ENCODE measurements at places on chromosomes 2 and 18.

DNA sequence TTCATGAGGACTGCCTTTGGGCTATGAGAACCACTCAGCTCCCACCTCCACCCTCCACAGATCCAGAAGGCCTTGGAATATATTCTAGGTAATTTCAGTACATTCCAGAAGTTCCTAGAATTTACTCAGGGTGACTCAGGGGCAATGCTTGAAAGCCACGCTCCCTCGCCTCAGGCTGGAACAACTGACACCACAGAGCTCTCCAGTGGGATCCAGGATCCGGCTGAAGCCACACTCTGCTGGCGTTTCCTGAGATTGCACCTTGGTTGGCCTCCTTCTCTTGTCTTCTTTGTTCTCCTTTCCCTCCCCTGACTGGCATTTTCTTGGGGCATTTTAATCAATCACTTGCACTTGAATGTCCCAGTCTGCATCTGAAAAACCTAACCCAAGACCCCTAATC lies 92.6 kb upstream of the KCNE4 start:
- no peak for DNase-seq

- DNase-seq, result no peak
These were observed 86.4 kb downstream of the NCOA1 start for GRCh38 chr2:24577481-24577880.

DNA sequence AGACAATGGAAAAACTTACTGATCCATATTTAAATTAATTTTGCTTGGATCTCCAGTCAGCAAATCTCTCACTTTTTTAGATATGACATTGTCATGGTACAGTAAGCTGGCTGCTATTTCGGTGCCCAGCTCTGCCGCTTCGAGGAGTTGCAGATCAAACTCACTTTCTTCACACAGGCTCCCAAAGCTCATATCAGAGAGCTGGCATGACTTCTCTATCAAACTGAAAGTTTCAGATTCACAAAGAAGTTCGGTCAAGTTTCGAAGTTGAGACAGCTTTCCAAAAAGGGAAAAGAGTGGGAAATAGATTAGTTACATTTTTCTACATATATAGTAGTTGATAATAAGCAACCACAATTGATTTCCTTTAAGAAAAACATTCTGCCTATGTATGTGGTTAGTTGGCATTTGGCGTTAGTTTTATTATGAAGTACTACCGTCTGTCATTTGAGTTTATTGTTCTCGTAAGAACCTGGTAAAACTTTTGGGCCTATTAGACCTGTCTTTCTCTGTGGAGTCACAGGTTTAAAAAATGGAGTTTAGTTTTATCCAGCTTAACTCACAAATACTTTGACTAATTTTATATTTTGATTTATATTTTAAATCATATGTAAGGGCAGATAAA lies 118.8 kb downstream of the ABCA12 start:
- no peak for DNase-seq

- no peak for DNase-seq
These were observed 63.6 kb downstream of the ACKR3 start for GRCh38 chr2:236633219-236633570.

DNA sequence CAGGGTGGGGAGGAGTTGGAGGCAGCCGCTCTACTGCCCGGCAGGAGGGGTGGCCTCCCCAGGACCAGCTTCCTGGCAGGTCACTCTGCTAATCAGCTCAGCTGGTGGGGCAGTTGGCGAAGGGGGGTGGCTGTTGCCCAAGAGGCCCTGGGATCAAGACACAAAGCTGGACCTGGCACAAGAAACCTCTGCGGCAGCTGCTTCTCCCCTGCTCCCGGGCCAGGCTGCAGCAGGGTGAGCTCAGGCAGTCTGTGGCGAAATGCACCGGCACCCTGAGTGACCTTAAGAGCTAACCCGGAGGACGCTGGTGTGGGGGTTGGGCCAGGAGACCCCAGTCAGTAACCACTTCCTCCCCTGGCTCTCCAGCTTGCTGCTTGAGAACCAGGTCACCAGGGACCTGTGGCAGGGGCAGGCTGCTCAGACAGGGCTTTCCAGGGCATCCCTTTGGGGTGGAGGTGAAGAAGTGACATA lies 31.1 kb downstream of the TOGARAM2 start:
- peak; percentile 21 for DNase-seq

GRCh38 chr2:132654968-132655367 lies 15.0 kb downstream of the LYPD1 start:
- no peak for DNase-seq

- peak; percentile 41 for DNase-seq
These were observed 1.6 kb downstream of the ST8SIA3 start for GRCh38 chr18:57353940-57354461.

DNA sequence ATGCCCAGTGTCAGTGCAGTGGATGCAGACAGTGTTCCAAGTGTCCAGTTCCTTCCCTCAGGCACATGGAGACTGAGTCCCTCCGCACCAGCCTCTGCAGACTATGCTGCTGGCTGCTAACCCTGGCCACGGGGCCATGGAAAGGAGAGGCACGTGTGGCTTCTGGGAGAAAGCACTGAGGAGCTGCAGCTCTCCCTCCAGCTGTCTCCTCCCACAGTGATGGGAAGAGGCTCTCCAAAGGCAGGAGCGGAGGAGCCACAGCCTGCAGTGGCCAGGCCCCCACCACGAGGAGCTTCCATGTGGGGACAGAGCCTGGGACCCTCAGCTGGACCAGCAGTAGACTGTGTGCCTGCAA lies 141.1 kb downstream of the NDUFA10 start:
- no peak for DNase-seq

DNA sequence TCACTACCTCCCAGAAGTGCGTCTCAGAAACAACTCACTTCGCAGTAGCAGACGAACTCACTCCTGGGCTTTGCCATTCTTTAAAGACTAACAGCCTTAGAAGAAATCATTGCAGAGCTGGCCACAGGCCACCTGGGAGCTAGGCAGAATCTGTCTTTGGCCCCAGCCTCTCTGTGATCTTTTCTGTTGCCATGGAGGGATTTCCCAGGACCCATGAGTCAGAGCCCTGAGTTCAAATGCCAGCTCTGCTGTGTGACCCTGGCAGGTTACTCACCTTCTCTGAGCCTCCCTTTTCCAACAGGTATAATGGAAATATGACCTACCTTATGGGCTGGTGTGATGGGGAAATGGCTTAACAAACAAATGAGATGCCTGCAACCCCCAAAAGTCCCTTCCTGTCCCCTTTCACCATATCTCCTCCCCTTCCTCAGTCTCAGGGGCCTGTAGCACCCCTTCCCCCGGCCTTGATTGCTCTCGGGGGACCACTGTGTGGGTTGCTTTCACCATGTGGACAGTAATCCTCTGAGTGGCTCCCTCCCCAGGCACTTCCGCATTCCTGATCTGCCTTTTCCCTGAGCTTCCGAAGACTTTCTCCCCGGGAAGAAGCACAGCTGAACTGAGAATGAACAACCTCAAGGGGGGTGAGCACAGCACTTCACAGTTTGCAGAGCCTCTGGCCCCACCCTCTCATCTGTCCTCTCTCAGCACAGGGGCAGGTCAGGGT lies 34.0 kb upstream of the SLC66A3 start:
- no peak for DNase-seq

DNA sequence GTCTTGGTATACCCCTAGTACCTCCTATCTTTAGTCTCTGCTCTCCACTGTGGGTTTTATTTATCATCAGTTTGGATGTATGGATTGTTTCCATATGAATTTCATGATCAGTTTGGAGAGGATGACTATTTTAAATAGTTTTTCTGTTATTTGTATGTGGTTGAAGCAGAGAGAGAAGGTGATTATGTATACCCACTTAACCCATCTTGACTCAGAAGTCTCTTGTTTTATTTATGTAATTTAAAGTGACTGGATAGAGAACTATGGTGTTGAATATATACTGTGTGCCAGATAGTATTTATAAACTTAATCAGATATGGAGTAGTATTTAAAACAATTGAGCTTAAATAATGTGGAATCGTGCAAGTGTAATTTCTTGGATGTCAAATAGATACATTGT lies 39.9 kb downstream of the SMAD4 start:
- no peak for DNase-seq

DNA sequence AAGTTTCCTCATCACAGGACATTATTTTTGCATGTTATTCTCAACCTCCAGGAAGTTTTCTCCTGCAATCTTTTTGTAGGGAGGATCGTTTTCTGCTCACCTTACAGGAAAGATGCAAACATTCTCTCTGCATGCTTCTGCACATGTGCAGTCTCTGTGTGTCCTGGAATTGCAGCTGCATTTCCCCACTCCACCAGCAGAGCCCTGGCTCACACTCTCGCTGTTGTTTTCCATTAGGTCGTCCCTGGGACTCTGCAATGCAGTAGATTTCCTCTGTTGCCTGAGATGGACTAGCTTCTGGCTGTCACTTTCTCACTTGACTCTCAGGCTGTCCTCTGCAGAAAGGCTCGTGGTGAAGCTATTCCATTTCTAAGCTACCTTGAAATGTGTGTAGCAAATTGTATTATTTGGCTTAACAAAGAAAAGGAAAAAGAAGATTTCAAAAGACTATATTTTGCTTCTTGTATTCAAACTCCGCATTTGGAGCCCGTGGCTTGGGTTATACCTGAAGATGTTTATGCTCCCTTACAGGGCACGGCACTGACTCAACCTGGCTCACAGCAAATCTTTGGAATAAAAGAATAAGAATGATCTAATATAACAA lies 346.7 kb downstream of the RAD51AP2 start:
- DNase-seq, result no peak

- no peak for DNase-seq
These were observed 28.4 kb upstream of the DTNB start for GRCh38 chr2:25701801-25702200.

Data from stimulated activated CD4-positive, alpha-beta T cell treated with anti-CD3 and anti-CD28 coated beads, Interleukin-15, amount 100 ng/mL, for 24 hours (primary cell).